Stimulated activated CD8-positive, alpha-beta memory T cell treated with anti-CD3 and anti-CD28 coated beads, Interleukin-2, amount 100 ng/mL, for 1 hour (primary cell): ENCODE measurements at places on chromosomes 16 and 17.

- DNase-seq = no peak
Observed at GRCh38 chr16:28883221-28883996, 5.1 kb downstream of the ATP2A1 start.

DNA sequence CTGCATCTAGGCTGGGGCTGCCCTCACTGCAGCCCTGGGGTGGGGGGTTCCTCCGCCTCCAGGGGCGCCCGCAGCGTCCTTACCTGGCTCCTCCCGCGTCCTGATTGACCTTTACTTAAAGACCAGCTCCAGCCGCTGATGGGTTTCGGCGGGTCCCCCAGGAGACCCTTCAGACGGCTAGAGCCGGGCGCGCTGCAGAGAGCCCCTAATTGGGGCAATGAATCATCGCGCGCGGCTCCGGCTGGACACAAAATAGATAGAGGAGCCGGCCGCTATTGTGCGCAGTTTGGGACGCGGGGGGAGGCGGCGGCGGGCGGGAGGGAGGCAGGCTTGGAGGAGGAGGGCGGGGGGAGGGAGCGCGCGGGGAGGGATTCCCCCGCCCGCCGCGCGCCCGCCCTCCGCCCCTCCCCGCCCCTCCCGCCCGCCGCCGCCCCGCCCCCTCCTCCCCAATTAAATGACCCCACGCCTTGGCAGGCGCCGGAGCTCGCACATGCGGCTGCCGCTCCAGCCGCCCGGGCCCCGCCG, 56.5 kb upstream of the CIBAR2 start:
- no peak for DNase-seq

- no peak for DNase-seq
Observed at GRCh38 chr16:21120976-21121520, 29.6 kb downstream of the DNAH3 start.

DNA sequence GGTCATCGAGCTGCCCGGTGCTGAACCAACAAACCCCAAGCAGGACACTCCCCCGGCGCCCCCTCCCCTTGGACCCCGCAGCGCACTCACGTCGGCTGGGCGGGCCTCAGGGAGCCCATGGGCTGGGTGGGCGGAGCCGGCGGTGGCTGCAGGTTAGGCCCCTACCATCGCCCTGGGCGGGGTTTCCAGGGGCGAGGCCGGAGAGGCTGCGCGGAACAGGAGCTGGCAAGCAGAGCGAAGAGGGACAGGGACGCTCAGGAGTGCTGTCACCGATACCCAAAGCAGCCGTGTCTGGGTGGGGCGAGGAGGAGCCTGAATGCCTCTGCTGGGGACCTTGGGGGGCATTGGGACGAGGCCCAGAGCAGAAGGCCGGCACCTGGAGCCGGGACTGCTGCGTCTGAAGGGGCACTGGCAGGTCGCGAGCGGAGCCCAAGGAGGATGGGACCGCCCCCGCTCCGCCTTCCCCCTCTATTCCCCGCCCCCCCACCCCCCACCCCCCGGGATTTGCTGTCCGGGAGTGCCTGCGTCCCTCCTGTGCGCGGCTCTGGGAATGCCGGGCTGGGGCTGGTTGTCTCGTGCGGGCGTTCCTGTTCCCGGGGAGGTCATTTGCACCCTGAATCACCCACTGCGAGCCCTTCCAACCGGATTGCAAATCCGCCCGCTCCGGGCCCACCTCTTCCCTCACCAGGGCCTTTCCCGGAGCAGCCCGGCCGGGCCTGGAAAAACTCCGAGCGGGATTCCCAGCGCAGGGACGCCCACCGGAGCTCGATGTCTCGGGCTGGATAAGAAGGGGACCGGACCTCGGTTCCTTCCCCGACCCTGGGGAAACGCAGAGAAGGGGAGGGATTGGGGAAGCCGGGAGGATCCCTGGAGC, 902 bp downstream of the ARHGAP27 start:
- DNase-seq = peak; percentile 46

- no peak for DNase-seq
Observed at GRCh38 chr17:57563958-57564357, 181.1 kb downstream of the CCDC182 start.

DNA sequence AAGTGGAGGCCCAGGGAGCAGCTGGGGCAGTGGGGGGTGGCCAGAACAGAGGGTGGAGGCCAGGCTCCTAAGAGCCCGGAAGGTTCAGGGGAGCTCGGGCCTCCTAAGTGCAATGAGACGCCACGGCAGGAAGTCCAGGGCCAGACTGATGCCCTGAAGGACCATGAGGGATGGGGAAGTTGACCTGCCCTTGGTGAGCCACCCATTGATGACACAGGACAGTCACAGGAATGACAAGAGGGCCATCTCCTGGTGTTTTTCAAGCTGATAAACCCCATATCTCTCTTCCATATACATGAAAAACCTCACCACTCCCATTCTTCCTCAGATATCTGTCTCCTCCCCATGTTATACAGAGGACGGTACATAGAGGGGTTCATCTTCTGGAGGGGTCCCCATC, 5.8 kb upstream of the MRPL58 start:
- DNase-seq = no peak

DNA sequence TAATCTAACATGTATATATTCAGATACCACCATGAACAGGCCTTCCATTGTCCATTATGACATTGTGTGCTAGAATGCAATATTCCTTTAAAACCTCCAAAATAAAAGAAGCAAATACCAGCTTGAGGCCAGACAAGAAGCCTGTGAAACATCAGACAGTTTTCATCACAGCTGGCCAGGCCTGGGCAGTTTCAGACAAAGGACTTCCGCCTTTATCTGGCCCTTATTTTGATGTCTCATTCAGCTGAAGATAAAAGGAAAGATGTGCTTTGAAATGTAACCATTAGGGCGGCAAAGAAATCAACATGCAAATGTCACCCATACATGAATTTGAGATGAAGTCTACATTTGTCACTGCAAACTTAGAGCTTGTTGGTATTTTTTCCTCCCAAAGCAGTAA, 737.5 kb downstream of the KCNJ2 start:
- DNase-seq = no peak

DNA sequence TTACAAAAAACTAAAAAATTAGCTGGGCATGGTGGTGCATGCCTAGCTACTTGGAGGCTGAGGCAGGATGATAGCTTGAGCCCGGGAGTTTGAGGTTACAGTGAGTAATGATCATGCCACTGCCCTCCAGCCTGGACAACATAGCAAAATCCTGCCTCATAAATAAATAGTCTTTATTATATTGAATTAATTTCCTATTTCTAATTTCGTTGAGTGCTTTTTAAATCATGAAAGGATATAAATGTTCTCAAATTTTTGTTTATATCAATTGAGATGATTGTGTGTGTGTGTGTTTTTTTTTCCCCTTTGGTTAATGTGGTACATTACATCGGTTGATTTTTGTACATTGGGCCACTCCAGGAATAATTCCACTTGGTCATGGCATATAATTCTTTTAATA, 32.0 kb upstream of the AQP8 start:
- no peak for DNase-seq

- no peak for DNase-seq
Observed at GRCh38 chr16:89422527-89422904, 67.8 kb downstream of the ANKRD11 start.

DNA sequence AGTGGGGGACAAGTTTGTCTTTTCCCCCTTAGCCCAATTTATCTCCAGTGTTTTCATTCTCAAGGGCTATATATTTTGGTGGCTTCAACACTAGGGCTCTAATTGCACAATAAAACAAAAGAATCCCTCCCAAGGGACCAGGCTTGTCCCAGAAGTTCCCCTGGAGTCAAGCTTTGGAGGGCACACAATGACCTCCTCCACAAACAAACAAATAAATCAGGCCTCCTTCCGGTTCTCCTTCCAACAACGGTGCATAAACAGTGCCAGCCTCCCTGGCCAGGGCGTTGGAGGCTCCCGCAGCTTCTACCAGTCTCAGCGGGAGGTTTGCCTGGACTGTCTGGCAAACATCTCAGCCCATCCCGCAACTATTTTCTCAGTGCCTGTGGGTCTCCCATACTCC, 188.0 kb upstream of the FOXF1 start:
- no peak for DNase-seq

DNA sequence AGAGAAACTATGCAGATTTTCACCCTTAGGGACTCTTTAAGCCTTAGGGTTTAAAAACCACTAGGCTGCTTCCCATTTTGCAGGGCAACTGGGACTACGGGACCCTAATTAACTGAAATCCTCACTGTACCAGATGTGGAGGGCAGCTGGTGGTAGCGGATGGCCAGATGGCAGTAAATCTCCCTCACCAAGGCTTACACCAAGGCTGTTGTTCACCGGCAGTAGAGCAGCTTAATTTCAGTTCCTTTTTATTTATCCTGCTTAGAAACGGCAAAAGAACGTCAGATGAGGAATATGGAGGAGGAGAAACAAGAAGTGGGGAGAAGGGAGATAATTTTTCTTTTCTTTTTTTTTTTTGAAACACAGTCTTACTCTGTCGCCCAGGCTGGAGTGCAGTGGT, 6.5 kb downstream of the ABHD15 start:
- DNase-seq = no peak

DNA sequence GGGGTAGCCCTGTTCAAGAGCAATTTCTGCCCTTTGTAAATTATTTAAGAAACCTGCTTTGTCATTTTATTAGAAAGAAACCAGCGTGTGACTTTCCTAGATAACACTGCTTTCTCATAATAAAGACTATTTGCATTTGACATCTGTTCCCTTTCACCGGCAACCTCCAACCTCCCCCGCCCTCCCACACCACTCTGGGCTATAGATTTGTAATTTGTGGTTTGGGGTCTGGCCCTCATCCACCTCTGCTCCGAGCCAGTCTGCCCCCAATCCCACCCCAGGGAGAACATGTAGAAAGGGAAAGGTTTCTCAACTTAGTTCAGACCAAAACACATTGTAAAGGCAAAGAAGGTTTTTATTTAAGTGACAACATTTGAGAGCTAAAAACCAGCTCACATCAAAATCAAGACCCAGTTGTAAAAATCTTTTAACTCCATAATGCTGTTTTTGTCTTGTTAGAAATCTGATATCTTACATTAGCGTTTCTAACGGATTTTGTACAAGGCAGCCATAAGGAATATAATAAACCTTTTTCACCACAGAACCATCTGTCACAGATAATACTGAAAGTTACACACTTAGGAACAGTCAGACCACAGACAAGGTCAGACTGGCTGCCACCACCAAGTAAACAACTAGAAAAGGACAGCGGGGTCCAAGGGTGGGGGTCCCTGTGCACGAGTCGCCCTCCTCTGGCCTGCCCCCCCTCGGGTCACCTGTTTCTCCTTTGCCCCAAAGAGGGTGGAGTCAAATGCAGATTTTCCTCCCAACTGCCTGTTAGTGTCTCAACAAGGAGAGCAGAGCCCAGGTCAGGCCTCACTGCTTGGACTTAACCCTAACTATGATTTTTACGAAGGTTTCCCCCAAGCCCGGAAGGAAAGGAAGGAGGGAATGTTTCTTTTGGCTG, 6.9 kb downstream of the PIMREG start:
- DNase-seq = no peak

DNA sequence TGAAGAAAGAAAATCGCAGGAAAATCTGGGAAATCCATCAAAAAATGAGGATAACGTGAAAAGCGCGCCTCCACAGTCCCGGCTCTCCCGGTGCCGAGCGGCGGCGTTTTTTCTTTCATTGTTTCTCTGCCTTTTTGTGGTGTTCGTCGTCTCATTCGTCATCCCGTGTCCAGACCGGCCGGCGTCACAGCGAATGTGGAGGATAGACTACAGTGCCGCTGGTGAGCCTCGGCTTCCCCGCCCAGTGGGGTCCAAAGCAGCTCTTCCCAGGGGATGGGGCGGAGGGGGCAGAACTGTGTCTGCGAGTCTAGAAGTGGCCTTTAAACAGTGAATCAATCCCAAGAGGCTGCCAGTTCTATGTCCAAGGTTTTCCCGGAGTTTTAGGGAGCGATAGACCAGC, 19.8 kb downstream of the FAM234A start:
- DNase-seq = no peak

DNA sequence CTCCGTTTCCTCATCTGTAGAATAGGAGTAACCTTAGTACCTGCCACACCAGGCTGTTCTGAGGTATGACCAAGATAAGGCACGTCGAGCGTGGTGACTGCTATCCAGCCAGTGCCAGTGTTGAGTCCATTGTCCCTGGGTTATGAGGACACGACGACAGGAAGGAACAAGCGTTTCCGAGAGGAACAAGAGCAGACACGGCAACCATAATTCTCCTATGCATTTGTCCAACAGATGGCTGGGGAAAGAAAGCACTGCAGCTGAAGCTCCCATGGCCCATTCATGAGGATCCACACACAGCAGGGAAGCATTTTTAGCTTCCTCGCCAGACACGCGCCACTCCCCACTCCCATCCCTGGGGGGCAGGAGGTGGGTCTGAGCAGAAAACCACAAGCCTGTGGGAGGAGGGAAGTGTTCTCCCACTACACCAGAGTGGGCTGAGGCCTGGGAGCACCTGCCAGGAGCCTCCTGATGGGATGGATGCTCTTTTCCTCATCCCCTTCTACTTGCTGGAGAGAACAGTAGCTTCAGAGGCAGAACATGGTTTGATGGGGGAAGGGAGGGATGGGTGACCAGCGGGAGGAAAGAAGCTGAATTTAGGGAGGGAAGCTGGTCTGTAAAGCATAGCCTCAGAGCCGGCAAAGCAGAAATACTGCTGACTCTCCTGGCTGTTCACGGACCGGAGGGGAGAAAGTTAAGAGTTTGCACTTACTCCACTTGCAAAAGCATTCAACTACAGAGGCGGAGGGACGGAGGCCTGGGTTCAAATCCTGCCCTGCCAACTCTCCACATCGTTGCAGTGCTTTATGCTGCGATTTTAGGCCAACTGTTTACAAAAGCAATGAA, 2.7 kb downstream of the COTL1 start:
- DNase-seq = no peak

- DNase-seq = no peak
Observed at GRCh38 chr16:67156143-67156844, 3.4 kb downstream of the TRADD start.

GRCh38 chr17:14738652-14738988, 437.7 kb downstream of the HS3ST3B1 start:
- no peak for DNase-seq

GRCh38 chr16:47886631-47887415, 269.0 kb downstream of the ABCC12 start:
- no peak for DNase-seq

- no peak for DNase-seq
Observed at GRCh38 chr17:32941419-32942032, 13.6 kb downstream of the TMEM98 start.

DNA sequence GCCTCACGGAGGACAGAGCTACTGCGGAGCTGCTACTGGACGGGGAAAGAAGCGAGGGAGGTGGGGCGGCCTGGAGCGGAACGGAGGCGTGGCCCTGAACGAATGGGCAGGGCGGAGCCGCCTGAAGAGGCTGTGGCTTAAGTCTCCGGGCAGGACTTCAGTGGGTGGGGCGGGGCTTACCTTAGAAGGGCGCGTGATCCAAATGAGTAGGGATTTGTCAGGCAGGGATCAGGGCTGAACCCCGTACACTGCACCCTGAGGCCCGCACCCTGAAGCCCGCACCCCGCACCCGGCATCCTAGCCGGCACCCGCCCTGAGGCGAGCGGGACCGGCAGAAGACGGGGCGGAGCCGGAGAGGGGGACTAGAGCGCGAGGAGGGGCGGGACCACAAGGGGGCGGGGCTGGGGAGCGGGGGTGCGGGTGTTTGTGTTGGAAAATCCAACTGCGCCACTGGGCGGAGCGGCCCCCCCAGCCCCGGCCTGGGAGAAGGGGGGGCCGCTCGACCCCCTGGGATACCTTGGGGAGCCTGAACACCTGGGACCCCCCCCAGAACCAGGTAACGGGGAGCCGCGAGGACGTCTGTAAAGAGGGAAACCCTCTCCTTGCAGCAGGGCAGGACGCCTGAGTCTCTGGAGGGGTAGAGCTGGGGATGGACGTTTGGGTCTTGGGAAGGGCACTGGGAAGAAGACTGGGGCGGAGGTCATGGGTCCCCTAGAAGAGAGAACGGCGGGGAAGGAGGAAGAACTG, at the start of gene KDM6B:
KDM6B (plus strand) TSS at position 423 of the 747 bp plus-strand sequence. CDS start 11,338 bp downstream, outside the sequence.
- DNase-seq = peak; percentile 79

- DNase-seq = no peak
Observed at GRCh38 chr17:12727076-12727760, 61.5 kb downstream of the MYOCD start.
